ENCODE measurements at places on chromosomes 7 and 10. TPM values are rescaled to one million over a fixed set of nuclear protein-coding genes. Genes with fewer than 3 reads are reported as not detected.

- H3K4me3 ChIP-seq: no peak overlapping the region
- H3K4me1 ChIP-seq: no peaks in the 10 kb centered on the region
- H3K36me3 ChIP-seq: no peaks in the 10 kb centered on the region
- no peaks in the 10 kb centered on the region for H3K27me3 ChIP-seq
- DNase-seq: no peak
Measured at GRCh38 chr7:36683695-36684357, 40.5 kb downstream of the AOAH start.

FIGNL1 gene
- total RNA-seq: 40.4 TPM

GRCh38 chr7:140451716-140452115, 27.6 kb downstream of the MKRN1 start:
- peak overlapping the region; percentile 24 for H3K27ac ChIP-seq
- H3K27me3 ChIP-seq: no peaks in the 10 kb centered on the region
- no peak overlapping the region for H3K4me3 ChIP-seq
- no peaks in the 10 kb centered on the region for H3K4me1 ChIP-seq
- peaks cover 14% of the 10 kb centered on the region for H3K36me3 ChIP-seq

C7orf33 gene
- total RNA-seq: not detected

DNA sequence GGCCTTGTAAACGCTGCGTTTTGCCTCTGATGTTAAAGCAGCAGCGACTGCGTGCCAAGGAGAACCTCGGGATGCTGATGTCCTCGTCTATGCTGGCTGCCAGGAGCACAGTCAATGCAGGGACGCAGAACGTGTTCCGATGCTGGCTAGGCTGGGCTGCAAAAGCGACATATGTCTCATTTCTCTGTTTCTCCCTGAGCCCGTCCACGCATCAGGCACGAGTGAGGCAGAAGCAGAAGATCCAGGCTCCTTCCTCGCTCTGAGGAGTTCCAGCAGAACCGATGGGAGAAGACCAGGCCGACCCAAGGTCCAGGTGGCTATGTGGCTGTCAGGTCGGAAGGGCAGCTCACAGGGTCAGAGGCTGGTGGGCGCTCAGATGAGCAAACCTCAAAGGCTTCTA, 3.7 kb upstream of the FOXL3 start:
- H3K4me3 ChIP-seq: no peak overlapping the region
- H3K4me1 ChIP-seq: no peaks in the 10 kb centered on the region
- peak overlapping the region; percentile 12 for H3K27ac ChIP-seq

CALY gene
- 0.82 TPM for total RNA-seq

ACTR3C gene
- 0.61 TPM for total RNA-seq

Data from neural crest cell (in vitro differentiated cells).